ENCODE measurements at places on chromosomes 5 and 9.

- no peak for DNase-seq
These were observed 27.4 kb upstream of the MEGF9 start for GRCh38 chr9:120741701-120742100.

- DNase-seq: peak; percentile 41
These were observed 3.6 kb downstream of the PAEP start for GRCh38 chr9:135565141-135565628.

- no peak for DNase-seq
These were observed 364.9 kb downstream of the ARRDC3 start for GRCh38 chr5:91018200-91018599.

- DNase-seq: no peak
These were observed 83.0 kb upstream of the JAK2 start for GRCh38 chr9:4902135-4902475.

DNA sequence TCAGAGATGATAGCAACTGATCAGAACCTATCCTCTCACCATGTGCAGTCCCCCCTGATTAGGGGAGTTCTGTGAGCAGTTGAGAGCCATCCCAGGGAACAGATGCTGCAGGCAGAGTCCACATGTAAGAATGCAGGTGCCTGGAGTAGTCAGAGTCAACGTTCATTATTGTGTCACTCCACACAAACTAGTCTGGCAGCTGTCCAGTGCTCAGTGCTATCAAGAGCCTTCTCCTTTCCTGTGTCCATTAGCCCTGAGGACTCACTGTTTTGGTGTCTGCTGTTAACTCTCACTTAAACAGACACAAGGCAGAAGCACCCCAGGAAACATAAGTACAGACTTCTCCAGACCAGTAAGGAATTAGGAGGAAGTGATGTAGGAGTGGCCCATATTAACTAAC lies 2.5 kb downstream of the SH3TC2 start:
- DNase-seq: peak; percentile 74

DNA sequence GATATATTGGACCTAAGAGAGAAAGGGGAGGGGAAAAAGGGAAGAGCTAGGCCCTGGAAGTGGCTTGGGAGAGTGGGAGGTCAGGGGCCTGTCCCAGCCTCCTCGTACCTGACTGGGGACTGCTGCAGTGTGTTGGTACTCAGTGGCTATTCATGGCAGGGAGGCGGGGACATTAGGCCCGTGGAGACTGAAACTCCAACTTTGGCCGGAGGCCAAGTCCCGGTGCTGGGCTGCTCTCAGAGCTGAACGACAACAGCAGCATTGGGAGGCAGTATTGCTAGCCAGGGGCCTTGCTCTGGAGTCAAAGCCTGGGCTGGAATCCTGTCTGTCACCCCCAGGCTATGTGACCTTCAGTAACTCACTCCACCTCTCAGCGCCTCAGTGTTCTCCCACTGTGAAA lies 37.8 kb downstream of the NEURL1B start:
- peak; percentile 71 for DNase-seq

- peak; percentile 3 for DNase-seq
These were observed 184.3 kb downstream of the DAB2IP start for GRCh38 chr9:121835587-121836365.

- no peak for DNase-seq
These were observed 25.8 kb upstream of the PRXL2C start for GRCh38 chr9:96680812-96681499.

DNA sequence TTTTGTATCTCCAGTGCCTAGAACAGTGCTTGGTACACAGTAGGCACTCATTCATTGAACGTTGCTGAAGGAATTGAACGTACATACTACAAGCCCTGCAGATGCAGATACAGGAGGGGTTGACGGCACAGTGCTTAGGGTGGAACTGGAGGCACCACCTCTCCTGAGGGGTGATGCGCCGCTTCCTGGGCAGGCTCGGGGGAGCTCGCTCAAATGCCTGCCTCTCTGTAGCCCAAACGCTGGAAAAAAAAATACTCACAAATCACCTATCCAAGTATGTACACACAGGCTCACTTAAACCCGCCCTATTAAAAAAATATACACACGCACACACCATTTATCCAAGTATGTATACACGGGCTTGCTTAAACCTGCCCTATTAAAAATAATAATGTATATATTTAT lies 536 bp upstream of the COMMD10 start:
- peak; percentile 27 for DNase-seq

DNA sequence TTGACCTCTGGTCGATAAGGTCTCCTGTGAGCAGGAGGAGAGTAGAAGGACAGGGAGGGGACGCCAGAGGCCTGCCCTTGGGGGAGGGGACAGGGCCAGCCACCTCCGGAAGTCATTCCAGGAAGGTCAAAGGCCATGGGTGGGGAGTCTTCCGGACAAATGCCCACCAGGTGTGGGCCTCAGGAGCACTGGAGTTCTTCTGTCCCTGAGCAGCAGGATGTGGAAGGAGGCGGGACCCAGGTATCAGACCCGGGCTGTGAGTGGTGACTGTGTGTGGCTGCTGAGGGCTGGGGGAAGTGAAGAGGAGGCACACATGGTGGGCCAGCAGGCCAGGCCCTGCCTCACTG lies 13.9 kb downstream of the FGF18 start:
- no peak for DNase-seq

DNA sequence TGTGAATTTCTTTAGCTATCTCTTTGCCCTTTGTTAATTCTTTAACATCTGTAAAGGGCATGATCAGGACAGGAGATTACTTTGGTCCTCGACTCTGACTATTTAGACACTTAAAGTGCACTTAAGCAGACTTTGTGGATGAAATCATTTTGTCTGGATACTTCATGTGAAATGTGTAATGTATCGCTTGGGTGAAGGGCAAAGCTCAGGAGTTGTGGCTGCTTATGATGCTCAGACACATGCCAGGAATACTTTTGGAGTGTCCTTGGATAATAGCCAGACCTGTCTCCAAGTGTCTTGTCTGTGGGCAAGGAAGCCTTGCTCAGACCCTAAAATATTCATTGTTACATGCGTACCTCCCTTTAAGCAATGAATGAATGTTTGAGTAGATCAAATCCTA lies 87.8 kb downstream of the RAI14 start:
- DNase-seq: no peak

- DNase-seq: no peak
These were observed 21.3 kb downstream of the KCTD16 start for GRCh38 chr5:144191998-144192397.

GRCh38 chr5:64364426-64364825 lies 141.4 kb upstream of the RGS7BP start:
- DNase-seq: no peak

GRCh38 chr5:80403782-80404181 lies 4.1 kb upstream of the ZFYVE16 start:
- DNase-seq: no peak

DNA sequence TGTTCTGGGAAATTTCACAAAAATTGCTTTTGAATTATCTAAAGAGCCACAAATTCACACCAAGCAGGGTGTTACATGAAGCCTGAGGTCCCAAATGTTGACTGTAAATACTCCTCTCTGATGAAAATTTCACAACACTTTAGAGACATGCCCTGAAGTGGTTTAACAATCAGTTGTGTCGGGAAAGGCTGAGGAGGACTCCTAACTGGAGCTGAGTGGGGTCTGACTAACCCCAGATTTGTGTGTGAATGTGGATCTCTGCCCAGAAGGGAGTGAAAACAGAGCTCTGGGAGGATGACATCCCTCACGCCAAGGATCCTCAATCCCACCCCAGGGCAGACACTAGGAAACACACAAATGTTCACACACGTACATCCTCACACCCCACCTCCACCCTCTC lies 31.1 kb upstream of the GRXCR2 start:
- no peak for DNase-seq

GRCh38 chr5:159424123-159424522 lies 93.8 kb upstream of the IL12B start:
- no peak for DNase-seq

DNA sequence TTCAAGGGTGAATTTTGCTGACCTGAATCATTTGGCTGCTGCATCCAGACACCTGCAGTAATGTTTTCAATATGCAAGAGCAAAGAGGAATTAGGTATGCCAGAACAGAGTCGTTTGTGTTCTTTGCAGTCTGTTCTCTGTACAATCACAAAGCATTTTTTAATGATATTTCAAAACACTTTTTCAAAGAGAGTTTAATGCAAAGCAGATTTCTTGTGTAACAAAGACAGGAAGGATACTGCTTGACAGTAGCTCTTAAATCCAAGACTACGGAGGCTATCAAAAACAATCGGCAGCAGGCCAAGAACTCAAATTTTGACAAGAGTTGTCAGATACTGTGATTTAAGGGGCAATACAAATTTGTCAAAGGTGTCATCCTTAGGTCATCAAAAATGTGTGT lies 341.9 kb downstream of the GADD45G start:
- DNase-seq: no peak

DNA sequence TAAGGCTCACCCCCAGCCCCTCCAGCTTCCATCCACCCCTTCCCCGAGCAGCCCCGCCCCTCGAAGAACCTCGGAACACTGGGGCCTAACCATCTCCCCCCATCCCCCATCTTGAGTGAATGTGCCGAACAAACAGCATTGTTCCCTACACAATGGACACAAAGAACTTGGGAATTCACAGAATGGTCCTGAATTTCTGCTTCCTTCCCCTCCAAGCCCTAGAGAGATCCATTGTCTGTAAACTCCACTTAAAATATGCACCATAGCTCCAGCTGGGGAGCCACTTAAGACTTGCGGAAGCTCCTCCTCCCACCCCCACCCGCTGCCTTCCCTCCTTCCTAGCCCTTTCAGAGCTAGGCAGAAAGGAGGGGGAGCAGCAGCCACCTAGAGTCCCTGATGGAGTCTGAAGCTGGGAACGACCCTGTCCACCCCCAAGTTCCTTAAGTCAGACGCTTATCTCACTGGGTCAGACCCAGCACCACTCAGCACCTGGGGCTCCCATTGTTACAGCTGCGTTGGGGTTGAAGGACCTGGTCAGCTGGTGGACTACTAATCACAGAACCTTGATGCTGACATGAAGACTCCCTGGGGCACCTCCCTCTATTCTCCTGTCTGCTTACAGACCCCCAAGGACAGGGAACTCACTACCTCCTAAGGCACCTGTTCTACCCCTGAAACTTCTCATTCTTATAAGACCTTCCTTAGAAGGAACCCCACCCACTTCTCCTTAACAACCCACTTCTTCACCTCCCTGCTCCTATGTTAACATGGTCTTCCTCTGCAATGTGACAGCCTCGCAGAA lies 61.4 kb downstream of the PCDH1 start:
- DNase-seq: peak; percentile 80

DNA sequence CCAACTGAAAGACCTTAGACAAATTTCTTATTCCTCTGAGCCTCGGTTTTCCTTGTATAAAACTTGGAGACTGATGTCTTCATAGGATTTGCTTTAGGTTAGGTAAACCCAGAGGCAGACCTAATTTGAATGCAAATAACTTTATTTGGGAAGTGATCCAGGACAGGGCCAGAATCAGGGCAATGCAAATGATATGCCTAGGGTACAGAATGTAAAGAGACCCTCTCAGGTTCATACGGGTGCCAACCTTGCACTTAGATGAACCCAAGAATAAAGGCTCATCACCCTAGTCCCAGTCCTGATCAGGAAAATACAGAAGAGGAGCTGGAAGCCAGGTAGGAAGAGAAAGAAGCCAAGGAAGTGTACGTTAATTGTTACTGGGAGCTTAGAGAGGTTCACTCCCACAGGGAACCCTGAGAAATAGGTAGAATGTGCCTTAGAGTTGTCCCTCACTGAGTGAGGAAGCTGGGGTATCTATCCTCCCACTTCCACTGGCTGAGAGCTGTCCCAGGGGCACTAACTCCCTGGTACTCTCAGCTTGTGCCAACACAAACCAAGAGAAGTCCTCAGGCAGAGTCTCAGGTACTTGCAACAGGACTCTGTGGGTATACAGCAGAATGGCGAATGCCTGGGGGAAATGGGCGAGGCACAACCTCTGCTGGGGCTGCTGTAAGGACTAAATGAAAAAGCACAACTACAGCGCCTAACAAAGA lies 3.1 kb upstream of the HK3 start:
- DNase-seq: no peak

DNA sequence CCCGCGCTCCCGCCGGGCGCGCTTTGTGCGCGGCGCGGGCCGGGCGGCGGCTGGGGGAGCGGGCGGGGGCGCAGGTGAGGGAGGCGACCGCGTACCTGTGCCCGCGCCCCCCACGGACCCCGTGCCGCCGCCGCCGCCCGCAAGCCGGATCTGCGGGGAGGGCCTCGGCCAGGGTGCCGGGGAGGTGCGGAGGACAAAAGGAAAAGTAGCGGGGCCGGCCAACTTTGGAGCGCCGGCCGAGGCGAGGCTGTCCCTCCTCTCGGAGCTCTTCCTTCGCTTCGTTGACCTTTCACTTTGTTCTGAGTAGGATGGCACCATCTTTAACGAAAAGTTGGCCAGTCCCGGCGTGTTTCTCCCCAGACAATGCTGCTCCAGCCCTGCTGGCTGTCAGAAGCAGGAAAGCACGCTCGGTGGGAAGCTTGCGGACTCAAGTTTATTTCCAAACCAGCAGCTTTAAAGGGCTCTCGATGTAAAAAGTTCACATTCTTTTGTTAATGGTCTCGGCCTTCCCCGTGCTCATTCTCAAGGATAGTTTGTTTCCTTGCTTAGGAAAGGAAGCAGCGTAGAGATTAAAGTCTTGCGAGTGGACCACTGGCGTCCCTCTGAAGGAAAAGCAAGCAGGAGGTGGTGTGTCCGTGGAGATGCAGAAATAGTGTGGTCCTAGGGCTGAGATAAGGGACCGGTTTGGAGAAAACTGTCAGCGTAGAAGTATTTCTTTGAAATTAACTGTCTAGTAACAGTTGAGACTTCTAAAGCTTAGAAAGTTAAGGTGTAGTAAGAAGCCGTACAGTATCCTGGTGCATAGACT lies 639 bp downstream of the EHMT1 start:
- DNase-seq: peak; percentile 42

DNA sequence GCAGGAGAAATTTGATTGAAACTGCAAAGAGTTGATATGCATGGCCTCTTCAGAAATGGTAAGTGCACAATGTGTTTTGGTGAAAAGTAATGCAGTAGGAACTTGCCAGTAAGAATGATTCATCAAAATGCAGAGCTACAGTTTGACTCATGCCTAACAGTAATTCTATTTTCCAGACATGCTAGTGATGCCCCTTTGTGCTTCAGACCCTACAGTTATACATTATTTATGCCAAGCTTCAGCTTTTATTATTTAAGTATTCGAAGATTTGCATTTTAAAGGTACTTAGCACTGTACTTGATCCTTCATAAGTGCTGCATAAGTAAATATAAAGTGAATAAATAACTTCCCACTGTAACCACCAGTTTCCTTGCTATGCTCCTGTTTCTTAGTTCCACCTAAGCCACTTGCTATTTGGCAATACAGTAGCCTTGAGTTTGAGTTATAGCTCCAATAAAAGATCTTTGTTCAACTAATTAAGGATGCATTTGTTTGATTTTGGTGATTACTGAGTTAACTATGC lies 3.6 kb upstream of the SPATA31E1 start:
- no peak for DNase-seq

GRCh38 chr9:115327436-115328122 lies 209.6 kb upstream of the TNC start:
- peak; percentile 3 for DNase-seq

DNA sequence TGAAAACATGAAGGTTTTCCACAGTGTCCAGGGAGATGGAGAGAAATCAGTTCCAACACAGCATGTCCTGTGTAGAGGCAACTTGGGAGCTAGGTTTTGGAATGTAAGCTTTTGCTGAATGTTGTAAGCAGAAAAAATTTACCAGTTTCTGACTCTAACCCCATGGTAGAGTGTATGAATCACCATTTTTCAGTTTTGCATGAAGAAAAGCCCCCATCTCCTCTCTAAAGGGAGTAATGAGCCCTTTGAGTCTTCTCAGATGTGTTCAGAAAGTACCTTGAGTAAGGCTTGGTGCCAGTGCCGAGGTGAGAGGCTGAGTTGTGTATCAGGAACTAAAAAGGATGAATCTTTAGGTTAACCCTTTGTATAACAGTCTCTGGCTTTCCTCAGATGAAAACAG lies 96.2 kb downstream of the ADRB2 start:
- no peak for DNase-seq

Measured in ELF-1 (cell line).